ENCODE measurements at places on chromosomes 4 and X.

DNA sequence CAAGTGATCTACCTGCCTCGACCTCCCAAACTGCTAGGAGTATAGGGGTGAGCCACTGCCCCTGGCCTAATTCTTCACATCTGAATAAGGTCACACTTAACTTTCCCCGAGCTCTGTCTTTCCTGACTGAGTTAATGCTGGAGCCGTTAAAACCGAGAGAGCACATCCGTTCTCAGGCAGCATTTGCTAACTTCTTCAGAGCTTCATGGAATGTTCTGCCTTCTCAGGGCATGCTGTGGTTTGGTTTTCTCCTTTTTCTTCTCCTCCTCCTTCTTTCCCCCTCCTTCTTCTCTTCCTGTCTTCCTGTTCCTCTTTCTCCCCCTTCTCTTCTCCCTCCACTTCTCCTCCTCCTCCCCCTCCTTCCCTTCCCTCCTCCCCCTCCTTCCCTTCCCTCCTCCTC is 119.9 kb downstream of the ASMT start:
- no peak for DNase-seq

GRCh38 chrX:154840856-154841255 is 6.4 kb upstream of the SMIM9 start:
- peak; percentile 22 for DNase-seq

GRCh38 chr4:2045518-2045951 is 13.6 kb upstream of the NAT8L start:
- no peak for DNase-seq

DNA sequence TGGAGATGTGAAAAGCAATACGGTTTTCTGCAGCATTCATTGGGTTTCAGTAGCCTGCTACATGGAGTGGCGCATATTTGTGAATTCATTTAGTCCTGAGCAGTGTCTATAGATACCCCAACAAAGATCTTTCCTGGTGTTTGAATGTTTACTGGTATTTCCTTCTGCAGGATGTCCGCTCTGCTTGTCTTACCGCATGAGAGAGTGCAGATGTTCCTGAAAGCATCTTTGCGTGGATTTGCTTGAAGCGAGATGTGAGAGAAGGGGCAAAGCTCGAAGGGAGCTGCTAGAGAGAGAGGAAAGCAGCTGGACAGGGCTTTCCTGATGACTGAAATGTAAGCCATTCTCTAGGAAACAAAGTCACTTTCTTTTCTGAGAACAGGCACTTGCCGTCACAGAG is 40.9 kb upstream of the GYPA start:
- DNase-seq: no peak

GRCh38 chr4:2341261-2341841 is 77.1 kb downstream of the ZFYVE28 start:
- DNase-seq: no peak
